ENCODE measurements at places on chromosomes 2 and 18. TPM values are rescaled to one million over a fixed set of nuclear protein-coding genes. Genes with fewer than 3 reads are reported as not detected.

Gene SGPP2
- 0.77 TPM for total RNA-seq

Gene BIN1
- 35.7 TPM for total RNA-seq

Gene IL37
- total RNA-seq: not detected

Gene SLC8A1
- total RNA-seq: 0.17 TPM

Gene DTYMK
- 111 TPM for total RNA-seq

Gene SULT1C4
- total RNA-seq: not detected

Gene BCL2
- 0.51 TPM for total RNA-seq

Gene HJURP
- 56.5 TPM for total RNA-seq

Gene SH3RF3
- total RNA-seq: 0.61 TPM

Gene RAB6C
- total RNA-seq: not detected

Gene CMPK2
- total RNA-seq: 0.36 TPM

Gene LINC00305
- total RNA-seq: not detected

Gene COL4A3
- 0.90 TPM for total RNA-seq

Gene CYTIP
- 0.05 TPM for total RNA-seq

Gene LYPD1
- total RNA-seq: 16.2 TPM

Gene LYPD6
- 0.22 TPM for total RNA-seq

Gene G6PC2
- total RNA-seq: not detected

Gene MRPL30
- total RNA-seq: 48.7 TPM

Gene HOXD8
- total RNA-seq: 5.3 TPM
